ENCODE measurements at places on chromosomes 12 and 14. TPM values are rescaled to one million over a fixed set of nuclear protein-coding genes. Genes with fewer than 3 reads are reported as not detected.

GRCh38 chr14:53327716-53328115 is 174.6 kb upstream of the DDHD1 start:
- DNase-seq, result no peak

Gene DHRS2
- total RNA-seq, result 0.07 TPM

DNA sequence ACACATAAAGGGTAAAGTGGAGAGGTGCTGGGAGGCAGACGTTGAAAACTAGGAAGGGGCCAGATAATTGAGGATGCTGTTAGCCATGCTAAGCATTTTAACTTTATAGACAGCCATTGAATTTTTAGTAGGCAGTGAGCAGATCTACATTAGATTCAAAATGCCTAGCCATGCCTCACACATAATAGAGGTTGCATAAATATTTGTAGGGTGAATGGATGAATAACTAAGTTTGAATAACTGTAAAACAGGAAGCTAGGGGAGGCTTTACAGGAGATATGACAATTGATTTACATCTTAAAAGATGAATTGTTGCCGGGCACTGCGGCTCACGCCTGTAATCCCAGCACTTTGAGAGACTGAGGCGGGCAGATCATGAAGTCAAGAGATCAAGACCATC is 12.3 kb upstream of the CCNT1 start:
- no peak for DNase-seq

DNA sequence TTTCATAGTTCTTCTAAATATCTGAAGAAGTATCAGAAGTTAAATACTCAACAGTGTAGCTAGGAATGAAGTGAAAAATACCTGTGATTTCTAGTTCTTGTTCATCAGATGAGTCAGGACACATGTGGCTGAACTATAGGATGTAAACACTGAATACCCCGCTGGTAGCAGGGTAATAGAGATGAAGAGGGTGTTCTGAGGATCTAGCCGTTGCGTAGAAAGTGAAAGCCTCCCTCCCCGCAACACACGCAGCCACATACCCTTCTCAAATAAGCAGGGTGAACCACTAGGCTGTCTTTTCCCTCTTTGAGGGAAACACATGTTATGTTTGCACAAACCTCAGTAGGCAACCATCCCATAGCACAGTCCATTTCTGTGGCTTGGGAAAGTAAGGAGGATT is 16.4 kb upstream of the RNASE12 start:
- DNase-seq, result no peak

Gene PDZRN4
- total RNA-seq, result not detected

Gene SAMD15
- 1.8 TPM for total RNA-seq

DNA sequence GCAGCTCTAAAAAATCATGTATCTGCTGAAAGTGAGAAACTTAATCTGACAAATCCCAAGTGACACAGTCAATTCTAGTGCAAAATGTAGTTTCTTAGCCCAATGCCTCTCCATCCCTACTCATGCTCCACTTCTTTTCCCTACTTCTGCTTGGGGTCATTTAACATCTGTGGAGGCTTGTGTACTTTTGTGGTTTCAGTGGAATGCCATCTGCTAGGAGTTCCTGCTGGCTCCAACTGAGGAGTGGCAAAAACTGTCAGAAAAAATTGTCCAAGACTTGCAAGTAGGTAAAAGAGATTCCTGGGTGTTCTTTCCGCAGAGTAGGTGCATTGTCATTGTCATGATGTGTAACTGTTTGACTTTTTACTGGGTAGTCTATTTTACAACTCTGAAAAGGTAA is 12.5 kb upstream of the AVPR1A start:
- no peak for DNase-seq

Gene CCDC175
- not detected for total RNA-seq

DNA sequence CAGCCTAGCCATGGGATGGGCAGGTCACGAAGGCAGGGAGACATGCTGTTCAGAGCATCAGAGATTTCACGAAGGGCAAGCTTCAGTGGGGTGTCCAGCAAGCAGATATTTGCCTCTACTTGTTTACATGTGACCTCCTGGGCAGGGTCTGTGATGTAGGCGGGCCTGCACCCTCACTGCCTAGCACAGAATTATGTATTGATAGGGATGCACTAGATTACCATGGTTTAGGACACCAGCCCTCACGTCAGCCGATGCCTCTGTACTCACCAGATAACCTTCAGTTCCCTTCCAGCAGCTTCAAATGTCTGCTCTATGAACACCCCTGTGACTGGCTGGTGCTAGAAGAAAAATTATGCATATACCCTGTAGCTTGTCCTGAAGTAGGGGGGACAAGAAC is 5.1 kb upstream of the EIF5 start:
- DNase-seq, result no peak

DNA sequence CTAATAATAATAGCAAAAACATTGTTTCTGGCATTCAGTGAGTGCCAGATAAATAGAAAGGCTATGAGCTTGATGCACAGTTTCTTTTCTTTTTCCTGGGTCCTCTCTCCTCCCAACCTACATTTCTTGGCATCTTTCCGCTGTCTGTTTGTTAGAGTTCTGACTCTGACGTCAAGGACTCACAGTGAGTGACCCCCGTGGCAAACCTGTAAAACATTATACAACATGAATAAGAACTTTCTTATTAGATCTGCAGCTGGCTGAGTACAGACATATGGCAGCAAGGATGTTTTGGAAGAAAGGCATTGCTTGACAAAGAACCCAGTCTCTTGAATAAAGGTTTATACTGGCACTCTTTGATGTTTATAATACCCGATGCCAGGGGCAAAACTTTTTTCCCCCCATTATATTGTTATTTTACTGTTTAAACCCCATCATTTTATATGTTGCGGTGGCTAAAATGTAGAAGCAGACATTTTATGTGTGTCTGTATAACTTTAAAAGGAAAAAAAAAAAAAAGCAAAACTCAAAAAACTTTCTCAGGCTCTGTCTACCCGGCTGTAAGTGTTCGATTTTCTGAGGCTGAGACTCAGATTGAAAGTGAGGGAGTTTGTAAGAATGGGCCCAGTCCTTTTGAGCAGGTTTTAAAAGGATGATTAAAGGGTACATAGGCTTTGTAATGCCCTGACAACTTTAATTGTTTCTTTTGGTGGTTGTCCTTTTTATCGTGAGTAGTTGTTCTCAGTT is 159.3 kb downstream of the PDE3A start:
- no peak for DNase-seq

Gene AKAP3
- 0.79 TPM for total RNA-seq

DNA sequence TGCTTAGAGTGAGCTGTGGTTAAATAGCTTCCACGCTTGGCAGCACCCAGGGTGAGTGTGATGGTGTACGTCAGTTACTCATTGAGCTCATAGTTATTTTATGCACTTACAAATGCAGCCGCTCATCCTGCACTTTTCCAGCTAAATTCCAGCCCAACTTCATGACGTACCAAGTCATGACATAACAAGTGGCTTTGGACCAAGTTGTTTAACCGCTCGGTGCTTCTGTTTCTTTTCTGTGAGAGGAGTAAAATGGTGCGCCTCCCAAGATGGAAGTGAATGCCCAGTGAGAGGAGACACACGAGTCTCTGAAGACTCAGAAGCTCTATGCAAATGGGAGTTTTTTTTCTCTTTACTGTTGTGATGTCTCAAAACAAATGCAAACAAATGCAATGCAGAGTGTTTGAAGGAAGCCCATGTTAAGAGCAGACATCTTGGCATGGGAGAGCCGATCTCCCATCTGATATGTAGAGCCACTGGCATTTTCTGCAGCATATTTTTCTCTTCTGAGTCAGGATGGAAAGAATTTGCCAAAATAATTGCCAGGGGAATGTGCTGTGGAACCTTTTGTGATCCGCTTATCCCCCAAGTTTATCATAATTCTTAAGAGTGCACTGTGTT is 72.2 kb downstream of the FBXW8 start:
- DNase-seq, result no peak

DNA sequence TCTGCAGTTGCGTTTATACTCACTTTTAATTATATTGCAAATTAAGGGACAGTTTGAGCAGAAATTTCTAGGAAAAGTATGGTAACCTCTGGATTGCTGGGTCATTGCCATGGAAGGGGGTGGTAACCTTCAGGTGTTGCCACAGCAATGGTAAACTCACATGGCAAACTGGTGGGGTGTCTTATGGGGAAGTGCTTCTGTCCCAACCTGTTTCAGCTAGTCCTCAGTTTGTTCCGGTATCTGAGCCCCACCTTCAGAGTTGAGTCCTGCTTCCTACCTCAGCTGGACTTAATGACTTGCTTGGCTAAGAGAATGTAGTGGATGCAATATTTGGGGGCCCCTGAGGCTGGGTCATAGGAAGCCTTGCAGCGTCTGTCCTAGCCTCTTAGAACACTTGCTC is 7.3 kb upstream of the CLMN start:
- no peak for DNase-seq

Gene SLC7A8
- total RNA-seq, result 0.46 TPM

Gene OTUB2
- total RNA-seq, result 0.53 TPM

Gene SERPINA9
- total RNA-seq, result not detected

- no peak for DNase-seq
Measured at GRCh38 chr14:77086017-77086727, 11.9 kb upstream of the CIPC start.

- DNase-seq, result no peak
Measured at GRCh38 chr12:122067966-122068365, 10.6 kb upstream of the MLXIP start.

GRCh38 chr14:103846543-103847450 is 578 bp downstream of the PPP1R13B start:
- no peak for DNase-seq

GRCh38 chr12:106910202-106910601 is 45.5 kb upstream of the TMEM263 start:
- no peak for DNase-seq

Gene DUSP16
- 9.6 TPM for total RNA-seq

Data from pulmonary artery endothelial cell (primary cell).